ENCODE measurements at places on chromosomes 12 and 14.
A peak's percentile ranks its signal among the peaks of the same experiment; 100 is the strongest.

- DNase-seq: no peak
Observed at GRCh38 chr14:73842851-73843250, 8.8 kb upstream of the PTGR2 start.

- DNase-seq: peak; percentile 73
Observed at GRCh38 chr12:68815928-68816800, 8.2 kb downstream of the MDM2 start.

DNA sequence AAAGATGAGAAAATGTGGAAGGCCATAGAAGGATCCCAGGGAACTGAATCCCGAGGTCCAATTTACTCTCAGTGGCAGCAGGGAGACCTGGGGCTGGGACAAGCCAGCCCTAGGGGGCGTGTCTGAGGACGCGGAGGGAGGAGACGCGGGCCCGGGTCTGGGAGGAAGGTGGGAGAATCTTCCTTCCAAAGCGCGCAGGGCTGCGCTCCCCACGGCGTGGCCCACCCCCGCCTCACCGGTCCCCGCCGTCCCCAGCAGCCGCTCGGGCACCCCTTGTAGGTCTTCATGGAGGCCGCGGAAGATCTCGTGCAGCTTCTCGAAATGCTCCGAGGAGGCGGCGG lies 323 bp downstream of the VTI1B start:
- no peak for DNase-seq

GRCh38 chr14:79453276-79453675 lies 758.0 kb downstream of the DIO2 start:
- DNase-seq: no peak

- DNase-seq: no peak
Observed at GRCh38 chr12:80291108-80291754, 152.8 kb upstream of the PTPRQ start.

GRCh38 chr14:84991021-84991420 lies 538.9 kb upstream of the FLRT2 start:
- no peak for DNase-seq

DNA sequence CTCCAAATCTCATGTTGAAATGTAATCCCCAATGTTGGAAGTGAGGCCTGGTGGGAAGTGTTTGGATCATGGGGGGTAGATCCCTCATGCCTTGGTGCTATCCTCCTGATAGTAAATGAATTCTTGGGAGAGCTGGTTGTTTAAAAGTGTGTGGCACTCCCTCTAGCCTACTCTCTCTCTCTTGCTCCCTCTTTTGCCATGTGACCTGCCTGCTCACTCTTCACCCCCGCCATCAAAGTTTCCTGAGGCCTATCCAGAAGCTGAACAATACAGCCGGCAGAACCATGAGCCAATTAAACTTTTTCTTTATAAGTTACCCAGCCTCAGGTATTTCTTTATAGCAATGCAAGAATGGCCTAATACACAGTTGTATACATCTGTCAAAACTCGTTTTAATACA lies 62.5 kb downstream of the BCL2L14 start:
- DNase-seq: no peak

DNA sequence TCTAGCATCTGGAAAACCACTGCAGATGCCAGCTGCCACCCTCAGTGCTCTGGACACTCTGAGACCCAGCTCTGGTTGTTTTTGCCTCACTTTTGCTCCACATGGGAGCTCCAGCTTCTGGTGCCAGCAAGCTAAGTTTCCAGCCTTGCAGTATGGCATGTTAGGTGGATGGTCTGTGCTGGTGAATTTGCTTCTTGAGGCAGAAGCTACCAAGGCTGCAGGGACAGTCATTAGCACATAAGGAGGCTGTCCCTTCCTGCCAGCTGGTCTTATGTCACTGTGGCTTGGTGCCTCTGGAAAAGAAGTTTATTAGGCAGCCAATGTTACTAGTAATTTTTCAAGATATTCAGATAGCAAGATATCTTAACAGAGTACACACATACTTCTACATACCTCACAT lies 64.2 kb upstream of the CSRP2 start:
- DNase-seq: no peak

DNA sequence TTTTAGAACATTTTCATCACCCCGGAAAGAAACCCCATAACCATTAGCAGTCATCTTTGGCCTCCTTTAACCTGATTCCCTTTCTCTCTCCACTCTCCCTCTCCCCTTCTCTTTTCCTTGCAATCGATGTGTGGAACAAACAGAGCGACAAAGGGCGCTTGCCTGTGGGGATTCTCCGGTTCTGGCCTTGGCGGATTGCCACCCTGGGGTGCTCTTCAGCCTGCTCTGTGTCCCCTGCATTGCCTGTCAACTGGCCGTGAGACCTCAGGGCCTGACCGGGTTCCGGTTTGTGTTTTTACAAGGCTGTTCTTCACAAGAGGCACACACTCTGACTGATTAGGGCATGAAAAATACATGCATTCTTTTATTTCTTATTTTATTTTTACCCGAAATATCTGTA lies 27.8 kb downstream of the LRTM2 start:
- DNase-seq: no peak

DNA sequence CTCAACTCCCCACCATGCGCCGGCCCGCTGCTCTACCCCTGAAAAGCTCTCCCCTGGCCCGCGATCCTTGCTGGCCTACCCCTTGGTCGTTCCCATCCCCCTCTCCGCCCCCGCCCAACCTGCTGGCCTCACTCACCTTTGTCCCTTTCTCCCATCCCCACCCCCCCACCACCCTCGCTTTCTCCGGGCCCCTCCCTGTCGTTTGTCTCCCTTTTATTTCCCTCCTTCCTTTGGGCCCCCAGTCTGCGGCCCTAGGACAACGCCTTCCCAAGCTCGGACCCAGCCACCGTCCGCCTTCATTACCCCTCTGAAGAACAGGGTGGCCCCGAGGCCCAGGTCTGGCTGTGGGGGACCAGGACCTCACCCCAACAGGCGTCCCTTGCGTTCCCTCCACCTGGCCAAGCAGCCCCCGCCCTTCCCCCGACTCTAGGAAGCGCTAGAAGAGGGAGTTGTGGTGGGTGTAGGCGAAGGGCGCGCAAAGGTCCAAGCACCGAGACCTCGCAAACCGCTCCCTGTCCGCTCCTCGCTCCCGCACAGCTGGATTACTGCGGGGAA lies 6.9 kb upstream of the SLC7A7 start:
- DNase-seq: no peak

- no peak for DNase-seq
Observed at GRCh38 chr14:64572386-64573104, 22.8 kb downstream of the PPP1R36 start.

- DNase-seq: no peak
Observed at GRCh38 chr14:55043528-55043927, 7.9 kb upstream of the MAPK1IP1L start.

DNA sequence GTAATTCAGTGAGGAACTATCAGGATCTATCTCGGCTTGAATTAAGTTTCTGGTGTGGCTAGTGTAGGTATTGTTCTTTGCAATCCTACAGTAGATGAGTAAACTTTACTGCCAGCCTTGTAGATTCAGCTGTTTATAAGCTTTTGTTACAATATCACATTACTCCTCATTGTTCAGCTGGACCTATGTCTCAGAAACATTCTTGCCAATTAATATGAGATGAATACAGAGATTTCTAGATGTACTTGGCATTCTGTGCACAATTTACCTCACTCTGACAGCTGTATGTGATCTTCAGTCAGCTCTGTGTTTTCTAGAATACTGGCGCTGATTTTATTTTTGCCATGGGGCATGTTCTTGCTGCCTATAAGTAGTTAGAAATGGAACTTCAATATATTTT lies 55.7 kb downstream of the METTL25 start:
- no peak for DNase-seq

DNA sequence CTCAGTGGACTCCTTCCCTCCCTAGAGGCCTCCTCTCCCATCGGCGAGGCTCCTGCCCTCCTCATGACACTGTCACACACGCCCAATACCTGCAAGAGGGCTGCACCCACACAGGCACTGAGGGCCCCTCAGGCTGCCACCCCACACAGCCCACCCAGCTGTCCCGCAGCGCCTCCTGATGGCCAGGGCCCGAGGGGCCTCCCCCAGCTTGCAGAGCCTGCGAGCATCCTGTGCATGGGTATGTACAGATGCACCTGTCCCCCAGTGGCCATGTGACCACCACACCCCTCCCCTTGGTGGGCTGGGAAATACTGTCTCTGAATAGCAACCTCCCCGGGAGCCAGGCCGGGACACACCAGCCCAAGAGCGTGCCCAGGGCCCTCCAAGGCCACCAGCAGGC lies 19.0 kb upstream of the NUDT14 start:
- no peak for DNase-seq

- no peak for DNase-seq
Observed at GRCh38 chr14:62710811-62711210, 334.4 kb downstream of the KCNH5 start.

GRCh38 chr12:127145929-127146789 lies 1120.8 kb upstream of the TMEM132C start:
- DNase-seq: peak; percentile 84

DNA sequence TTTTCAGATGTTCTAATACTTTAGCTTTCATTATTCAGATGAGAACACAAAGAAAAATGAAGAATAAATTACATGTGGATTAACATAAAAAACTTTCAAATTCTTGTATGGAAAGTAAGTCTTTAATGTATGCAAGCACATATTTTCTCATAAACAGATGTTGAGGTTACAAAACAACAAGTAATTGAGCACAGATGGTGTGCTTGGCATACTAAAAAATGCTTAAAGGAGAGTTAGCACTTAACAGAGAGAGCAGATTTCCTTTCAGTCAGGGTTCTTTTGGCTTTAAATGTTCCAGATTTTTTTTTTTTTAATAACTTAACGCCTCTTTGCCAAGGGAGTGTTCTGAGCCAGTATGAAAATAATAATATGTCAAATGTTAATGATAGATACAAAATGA lies 96.0 kb downstream of the RASSF9 start:
- DNase-seq: no peak

GRCh38 chr12:49251357-49251756 lies 13.5 kb upstream of the TUBA1C start:
- no peak for DNase-seq

DNA sequence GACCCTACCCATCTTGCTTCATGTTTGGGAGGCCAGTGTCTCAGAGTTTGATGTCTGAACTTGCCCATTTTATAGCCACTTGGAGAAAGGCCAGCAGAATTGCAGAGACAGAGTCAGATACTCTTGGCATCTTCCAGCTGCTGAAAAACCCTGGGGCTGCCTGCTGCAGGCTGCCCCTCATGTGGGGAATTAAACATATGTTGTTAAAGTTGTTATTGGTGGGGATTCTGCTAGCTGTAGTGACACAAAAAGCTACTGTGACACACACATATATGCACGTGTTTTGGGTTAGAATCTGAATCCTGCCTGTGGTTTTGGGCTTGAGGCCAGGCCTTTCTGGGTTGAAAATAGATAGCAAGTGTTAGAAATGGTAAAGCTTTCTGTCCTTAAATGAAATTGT lies 1288.4 kb downstream of the AACS start:
- no peak for DNase-seq

GRCh38 chr12:128789356-128789929 lies 34.3 kb downstream of the SLC15A4 start:
- peak; percentile 49 for DNase-seq
